WTC11 (cell line): ENCODE measurements at places on chromosomes 7 and 10.

- H3K36me3 ChIP-seq, result no peaks in the 10 kb centered on the region
- H3K4me1 ChIP-seq, result peaks cover 14% of the 10 kb centered on the region
- H3K27ac ChIP-seq, result no peak overlapping the region
- no peak overlapping the region for H3K4me3 ChIP-seq
Measured at GRCh38 chr7:43533801-43534479, 49.0 kb upstream of the STK17A start.

DNA sequence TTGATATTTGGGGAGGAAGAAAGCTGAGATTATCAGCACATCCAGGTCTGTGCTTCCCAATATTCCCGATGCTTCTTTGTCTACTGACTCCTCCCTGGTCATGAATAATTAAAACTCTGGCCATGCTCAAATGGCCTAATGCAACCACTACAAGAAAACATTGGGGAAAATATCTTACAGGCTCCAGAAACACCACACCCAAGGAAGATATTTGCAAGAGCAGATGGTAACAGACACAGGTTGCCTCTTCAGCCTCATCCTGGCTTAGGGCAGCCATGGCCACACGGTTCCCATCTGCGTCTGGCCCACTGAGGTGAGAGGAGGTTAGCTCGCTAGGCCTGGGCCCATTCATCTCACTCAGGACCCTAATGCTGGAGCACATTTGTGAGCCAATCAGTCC is 108.4 kb upstream of the SDK1 start:
- H3K27me3 ChIP-seq, result 0 out of 2 replicates have a peak, but pooled peaks cover 3% of the 10 kb centered on the region
- DNase-seq, result no peak
- H3K4me3 ChIP-seq, result no peak overlapping the region
- H3K4me1 ChIP-seq, result peaks cover 60% of the 10 kb centered on the region

- H3K36me3 ChIP-seq, result no peaks in the 10 kb centered on the region
- no peak for DNase-seq
- no peak overlapping the region for H3K27ac ChIP-seq
- H3K27me3 ChIP-seq, result no peaks in the 10 kb centered on the region
Measured at GRCh38 chr7:34156336-34156735, 251.0 kb downstream of the BMPER start.

DNA sequence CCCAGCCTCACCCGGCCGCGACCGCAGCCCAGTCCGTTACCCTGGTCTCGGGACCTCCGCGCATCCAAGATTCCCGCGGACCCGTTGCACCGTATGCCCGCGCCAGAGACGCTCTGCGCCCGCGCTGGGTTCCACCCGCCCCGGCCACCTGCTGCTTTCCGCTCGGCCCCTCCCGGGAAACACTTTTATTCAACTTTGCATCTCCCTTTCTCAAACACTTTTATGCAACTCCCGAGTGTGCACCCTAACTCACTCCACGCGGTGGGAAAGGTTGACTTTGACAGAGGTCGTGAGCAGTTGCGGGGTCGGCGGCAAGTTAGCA is at the start of gene ODAD2:
TSS of gene ODAD2 (minus strand) at position 126 of the 322 bp plus-strand sequence. CDS start 3,937 bp downstream, outside the sequence.
- DNase-seq, result peak; percentile 56
- peak within 1 kb of the TSS; percentile 47; the same call in 1 of the 2 replicates for H3K27ac ChIP-seq
- peaks cover 43% of the 10 kb centered on the region for H3K4me1 ChIP-seq
- peak within 1 kb of the TSS; percentile 94 for H3K4me3 ChIP-seq
- no peaks in the 10 kb centered on the region; the same call in 1 of the 2 replicates for H3K27me3 ChIP-seq

DNA sequence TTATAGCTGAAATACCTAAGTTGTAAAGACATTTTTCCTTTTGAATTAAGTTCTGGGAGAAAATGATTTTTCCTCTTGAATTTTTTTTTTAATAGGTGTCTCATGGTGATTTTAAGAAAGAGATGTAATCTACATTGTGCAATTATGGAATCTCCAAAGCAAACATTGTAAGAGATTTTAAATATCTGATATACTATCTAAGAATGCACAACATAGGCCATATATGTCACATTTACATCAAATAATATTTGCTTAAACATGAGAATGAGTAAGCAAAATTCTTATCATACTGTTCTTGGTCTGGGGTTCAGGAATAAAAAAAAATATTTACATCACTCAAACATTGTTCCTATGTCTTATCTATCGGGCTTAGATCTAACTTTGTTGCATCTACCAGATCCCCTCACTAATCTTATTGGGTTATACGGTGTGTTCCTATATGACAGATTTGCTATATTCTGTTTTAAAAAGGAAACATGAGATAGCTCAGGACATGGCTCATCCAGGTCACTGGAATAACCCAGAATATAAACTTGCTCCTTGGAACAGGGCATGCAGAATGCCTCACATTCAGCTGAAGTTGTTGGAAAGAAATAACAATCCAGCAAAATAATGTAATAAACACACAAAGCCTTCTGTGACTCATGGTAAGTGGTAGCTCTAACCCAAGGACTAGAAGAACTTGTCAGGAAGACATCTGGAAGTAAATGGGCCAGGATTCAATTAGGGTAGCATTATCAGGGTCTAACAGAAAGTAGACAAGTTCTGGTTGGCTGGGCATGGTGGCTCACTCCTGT is 794.7 kb downstream of the IPMK start:
- H3K4me1 ChIP-seq, result no peaks in the 10 kb centered on the region
- no peak overlapping the region for H3K27ac ChIP-seq
- no peaks in the 10 kb centered on the region for H3K36me3 ChIP-seq
- no peak overlapping the region for H3K4me3 ChIP-seq

DNA sequence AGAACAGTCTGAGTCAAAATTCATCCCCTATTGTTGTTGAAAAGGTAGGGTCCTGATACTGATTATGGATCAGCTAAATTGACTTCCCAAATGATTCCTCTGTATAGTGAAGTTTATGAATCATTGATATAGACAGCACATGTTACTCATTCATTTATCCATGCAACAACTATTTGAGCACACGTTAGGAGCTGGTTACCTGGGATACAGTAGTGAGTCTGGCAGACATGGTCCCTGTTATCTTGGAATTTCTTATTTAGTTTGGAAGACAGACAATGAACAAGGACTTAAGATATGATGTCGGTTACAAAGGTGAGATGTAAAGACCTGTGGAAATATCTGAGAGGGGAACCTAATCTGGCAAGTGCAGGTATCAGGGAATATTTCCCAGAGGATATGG is 28.0 kb upstream of the KIAA1217 start:
- peaks cover 16% of the 10 kb centered on the region for H3K36me3 ChIP-seq
- H3K4me3 ChIP-seq, result no peak overlapping the region
- no peak for DNase-seq
- no peaks in the 10 kb centered on the region for H3K4me1 ChIP-seq
- no peak overlapping the region for H3K27ac ChIP-seq

- H3K27me3 ChIP-seq, result no peaks in the 10 kb centered on the region; the same call in 1 of the 2 replicates
- no peak overlapping the region for H3K4me3 ChIP-seq
Measured at GRCh38 chr7:101792051-101792681, 25.3 kb upstream of the CUX1 start.

DNA sequence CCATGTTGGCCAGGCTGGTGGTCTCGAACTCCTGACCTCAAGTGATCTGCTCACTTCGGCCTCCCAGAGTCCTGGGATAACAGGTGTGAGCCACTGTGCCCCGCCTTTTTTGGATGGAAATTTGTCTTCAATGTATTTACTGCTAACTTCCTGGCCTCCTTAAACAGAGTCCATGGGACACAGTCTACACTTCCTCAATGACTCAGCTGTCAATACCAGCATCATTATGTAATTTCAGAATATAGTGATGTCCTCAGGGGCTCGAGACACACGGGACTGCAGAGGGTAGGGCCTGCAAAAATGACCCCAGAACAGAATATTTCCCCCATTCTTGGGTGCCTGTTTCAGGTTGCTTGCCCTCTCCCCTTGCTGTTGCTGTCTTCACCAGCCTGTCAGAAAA is 31.1 kb downstream of the CAMK2G start:
- no peak for DNase-seq
- no peaks in the 10 kb centered on the region for H3K4me1 ChIP-seq
- H3K27me3 ChIP-seq, result no peaks in the 10 kb centered on the region
- no peak overlapping the region for H3K4me3 ChIP-seq
- H3K27ac ChIP-seq, result no peak overlapping the region

- H3K27ac ChIP-seq, result no peak overlapping the region
- H3K4me1 ChIP-seq, result peaks cover 12% of the 10 kb centered on the region
- H3K27me3 ChIP-seq, result no peaks in the 10 kb centered on the region
- no peaks in the 10 kb centered on the region; the same call in 1 of the 2 replicates for H3K36me3 ChIP-seq
Measured at GRCh38 chr10:72124989-72125388, 36.6 kb upstream of the SPOCK2 start.

DNA sequence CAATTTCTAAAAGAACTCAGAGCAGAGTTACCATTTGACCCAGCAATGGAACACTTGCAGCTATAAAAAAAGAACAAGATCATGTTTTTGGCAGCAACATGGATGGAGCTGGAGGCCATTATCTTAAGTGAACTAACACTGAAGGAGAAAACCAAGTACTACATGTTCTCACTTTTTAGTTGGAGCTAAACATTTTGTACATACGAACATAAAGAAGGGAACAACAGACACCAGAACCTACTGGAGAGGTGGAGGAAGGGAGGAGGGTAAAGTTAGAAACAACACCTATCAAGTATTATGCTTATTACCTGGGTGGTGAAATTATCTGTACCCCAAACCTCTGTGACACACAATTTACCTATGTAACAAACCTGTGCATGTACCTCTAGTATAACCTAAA is 329.5 kb downstream of the ATRNL1 start:
- H3K4me3 ChIP-seq, result no peak overlapping the region
- no peak for DNase-seq
- H3K4me1 ChIP-seq, result no peaks in the 10 kb centered on the region
- no peaks in the 10 kb centered on the region for H3K36me3 ChIP-seq

DNA sequence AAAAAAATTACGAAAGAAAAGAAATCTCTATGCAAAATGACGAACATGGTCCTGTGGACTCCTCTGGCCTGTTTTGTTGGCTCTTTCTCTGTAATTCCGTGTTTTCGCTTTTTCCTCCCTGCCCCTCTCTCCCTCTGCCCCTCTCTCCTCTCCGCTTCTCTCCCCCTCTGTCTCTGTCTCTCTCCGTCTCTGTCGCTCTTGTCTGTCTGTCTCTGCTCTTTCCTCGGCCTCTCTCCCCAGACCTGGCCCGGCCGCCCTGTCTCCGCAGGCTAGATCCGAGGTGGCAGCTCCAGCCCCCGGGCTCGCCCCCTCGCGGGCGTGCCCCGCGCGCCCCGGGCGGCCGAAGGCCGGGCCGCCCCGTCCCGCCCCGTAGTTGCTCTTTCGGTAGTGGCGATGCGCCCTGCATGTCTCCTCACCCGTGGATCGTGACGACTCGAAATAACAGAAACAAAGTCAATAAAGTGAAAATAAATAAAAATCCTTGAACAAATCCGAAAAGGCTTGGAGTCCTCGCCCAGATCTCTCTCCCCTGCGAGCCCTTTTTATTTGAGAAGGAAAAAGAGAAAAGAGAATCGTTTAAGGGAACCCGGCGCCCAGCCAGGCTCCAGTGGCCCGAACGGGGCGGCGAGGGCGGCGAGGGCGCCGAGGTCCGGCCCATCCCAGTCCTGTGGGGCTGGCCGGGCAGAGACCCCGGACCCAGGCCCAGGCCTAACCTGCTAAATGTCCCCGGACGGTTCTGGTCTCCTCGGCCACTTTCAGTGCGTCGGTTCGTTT is 83.5 kb upstream of the SLF2 start:
- no peaks in the 10 kb centered on the region; the same call in 1 of the 2 replicates for H3K27me3 ChIP-seq
- peaks cover 33% of the 10 kb centered on the region for H3K4me1 ChIP-seq
- peak overlapping the region; percentile 67 for H3K4me3 ChIP-seq
- no peak overlapping the region for H3K27ac ChIP-seq
- no peaks in the 10 kb centered on the region for H3K36me3 ChIP-seq
- peak; percentile 32 for DNase-seq

- peaks cover 10% of the 10 kb centered on the region for H3K36me3 ChIP-seq
- H3K27me3 ChIP-seq, result no peaks in the 10 kb centered on the region
- H3K27ac ChIP-seq, result peak overlapping the region; percentile 89
- H3K4me3 ChIP-seq, result no peak overlapping the region
- peaks cover 52% of the 10 kb centered on the region for H3K4me1 ChIP-seq
Measured at GRCh38 chr7:121796936-121797656, 75.9 kb upstream of the PTPRZ1 start.

GRCh38 chr10:60828489-60828852 is 50.2 kb downstream of the CDK1 start:
- H3K4me1 ChIP-seq, result peaks cover 13% of the 10 kb centered on the region
- no peak overlapping the region for H3K4me3 ChIP-seq
- no peaks in the 10 kb centered on the region for H3K36me3 ChIP-seq
- no peaks in the 10 kb centered on the region for H3K27me3 ChIP-seq

DNA sequence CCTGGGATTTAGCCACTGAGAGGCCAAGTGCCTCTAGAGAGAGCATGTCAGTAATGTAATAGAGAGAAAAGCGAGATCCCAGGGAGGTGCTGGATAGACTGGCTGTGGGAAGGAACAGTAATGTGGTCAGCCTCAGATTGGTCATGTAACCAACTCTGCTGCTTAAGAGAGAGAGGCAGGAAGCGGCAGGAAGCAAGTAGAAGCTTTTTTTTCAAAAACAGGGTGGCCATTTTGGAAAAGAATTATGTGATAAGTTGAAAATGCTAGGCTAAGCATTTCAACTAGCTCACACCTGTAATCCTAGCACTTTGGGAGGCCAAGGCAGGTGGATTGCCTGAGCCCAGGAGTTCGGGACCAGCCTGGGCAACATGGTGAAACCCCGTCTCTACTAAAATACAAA is 3.7 kb upstream of the PCOLCE start:
- no peak overlapping the region for H3K4me3 ChIP-seq
- no peak overlapping the region; the same call in 1 of the 2 replicates for H3K27ac ChIP-seq
- no peak for DNase-seq
- H3K4me1 ChIP-seq, result peaks cover 26% of the 10 kb centered on the region
- peaks cover 15% of the 10 kb centered on the region for H3K36me3 ChIP-seq

- H3K27ac ChIP-seq, result no peak overlapping the region
- peaks cover 9% of the 10 kb centered on the region for H3K4me1 ChIP-seq
- no peak for DNase-seq
- H3K4me3 ChIP-seq, result no peak overlapping the region
Measured at GRCh38 chr10:60978287-60979115, 34.5 kb upstream of the RHOBTB1 start.

DNA sequence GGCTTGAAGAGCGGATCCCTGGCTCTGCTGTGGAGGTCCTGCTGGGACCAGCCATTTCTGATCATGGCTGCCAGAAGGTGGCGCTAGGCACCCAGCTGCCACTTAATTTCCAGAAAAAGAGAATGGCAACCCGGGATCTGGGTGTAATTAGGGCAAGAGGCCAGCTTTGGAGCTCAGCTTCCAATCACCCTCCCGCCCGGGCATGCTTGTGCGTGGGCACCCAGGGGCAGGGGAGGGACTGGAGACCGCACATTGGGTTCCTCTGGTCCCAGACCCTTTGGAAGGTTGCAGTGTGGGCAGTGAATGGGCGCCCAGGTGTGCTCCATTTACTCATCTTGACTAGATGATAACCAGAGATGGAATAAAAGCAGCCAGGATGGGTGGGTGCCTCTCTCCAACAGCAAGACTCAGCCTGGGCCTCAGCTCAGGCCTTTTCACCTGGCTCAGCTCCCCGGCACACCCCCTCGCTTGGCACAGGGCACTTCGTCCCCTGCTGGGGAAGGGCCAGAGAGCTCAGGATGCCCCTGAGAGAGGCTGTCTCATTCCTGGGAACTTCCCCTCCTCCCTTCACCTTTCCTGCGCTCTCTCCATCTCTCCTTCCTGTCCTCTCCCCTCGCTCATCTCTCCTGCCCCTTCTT is 14.7 kb downstream of the FAM241B start:
- H3K27me3 ChIP-seq, result no peaks in the 10 kb centered on the region; the same call in 1 of the 2 replicates
- no peak overlapping the region for H3K4me3 ChIP-seq
- no peak overlapping the region for H3K27ac ChIP-seq
- peak; percentile 77 for DNase-seq
- peaks cover 30% of the 10 kb centered on the region for H3K4me1 ChIP-seq
